ENCODE measurements at places on chromosomes 16 and 17.

DNA sequence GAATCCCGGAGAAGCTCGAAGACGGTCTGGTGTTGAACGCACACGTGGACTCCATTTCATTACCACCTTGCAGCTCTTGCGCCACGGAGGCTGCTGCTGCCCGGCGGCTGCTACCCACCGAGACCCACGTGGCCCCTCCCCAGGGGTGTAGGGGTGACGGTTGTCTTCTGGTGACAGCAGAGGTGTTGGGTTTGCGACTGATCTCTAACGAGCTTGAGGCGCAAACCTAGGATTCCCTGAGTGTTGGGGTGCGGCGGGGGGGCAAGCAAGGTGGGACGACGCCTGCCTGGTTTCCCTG is 1.7 kb upstream of the CBX4 start:
- DNase-seq, result no peak

DNA sequence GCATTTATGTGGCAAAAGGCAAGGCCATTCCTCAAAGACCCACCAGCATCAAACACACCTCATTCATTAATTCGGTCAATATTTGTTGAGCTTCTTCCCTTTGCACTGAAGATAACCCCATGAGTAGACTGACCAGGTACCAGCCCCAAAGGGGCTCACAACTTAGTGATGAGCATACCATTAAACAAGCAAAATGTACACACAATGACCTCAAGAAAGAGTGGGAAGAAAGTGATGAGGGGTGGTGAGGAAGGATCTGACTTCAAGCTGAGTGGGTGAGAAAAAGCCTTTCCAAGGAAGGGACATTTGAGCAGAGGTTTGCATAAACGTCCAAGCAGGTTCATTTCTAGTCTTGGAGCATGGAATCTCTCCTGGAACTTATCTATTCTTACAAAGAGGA is 562.5 kb downstream of the TOX3 start:
- DNase-seq, result no peak

- no peak for DNase-seq
These were observed at the start of gene STX1B for GRCh38 chr16:31010585-31011325. STX1B (minus strand) TSS chr16:31010638; CDS start chr16:31010396, 242 bp downstream.

GRCh38 chr16:27407133-27407532 is 5.2 kb downstream of the IL21R start:
- DNase-seq, result no peak

GRCh38 chr17:81267390-81268067 is 27.6 kb downstream of the SLC38A10 start:
- DNase-seq, result no peak

DNA sequence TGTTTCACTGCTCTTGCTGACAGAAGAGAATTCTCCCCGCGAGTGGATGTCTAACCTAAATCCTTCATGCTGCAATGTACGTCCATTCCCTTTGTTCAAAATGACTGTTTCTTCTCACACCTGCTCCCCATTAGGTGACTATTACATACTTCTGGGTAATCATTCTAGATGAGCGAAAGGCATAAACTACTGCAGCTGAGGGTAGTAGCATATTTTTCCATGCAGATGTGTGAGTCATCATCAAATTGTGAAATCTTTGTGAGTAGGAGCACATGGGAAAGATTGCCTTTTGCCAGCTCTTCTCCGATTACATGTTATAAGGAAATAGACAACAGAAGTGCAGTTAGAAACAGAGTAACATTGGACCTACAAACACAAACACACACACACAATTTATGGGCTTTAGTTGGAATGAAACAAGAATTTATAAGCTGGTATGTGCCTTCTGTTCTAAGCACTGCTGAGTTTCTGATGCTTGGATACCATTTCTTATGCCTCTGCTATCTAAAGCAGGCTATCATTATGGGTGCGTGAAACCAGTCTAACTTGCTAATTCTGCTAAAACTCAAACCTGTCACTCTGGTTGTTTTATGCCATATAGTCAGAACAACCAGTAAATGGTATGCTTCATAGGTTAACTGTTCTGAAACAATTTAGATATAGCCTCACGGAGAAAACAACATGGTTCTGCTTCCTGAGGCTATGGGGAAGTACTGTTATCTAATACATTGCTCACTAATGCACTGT is 346.9 kb upstream of the PSMD7 start:
- no peak for DNase-seq

GRCh38 chr16:89722392-89723278 is 1.3 kb downstream of the ZNF276 start:
- no peak for DNase-seq

GRCh38 chr16:70257391-70257790 is 5.7 kb upstream of the EXOSC6 start:
- no peak for DNase-seq
